ENCODE measurements at places on chromosomes 3 and 15.

- no peak for DNase-seq
Measured at GRCh38 chr3:76400141-76400540, 614.8 kb upstream of the ZNF717 start.

DNA sequence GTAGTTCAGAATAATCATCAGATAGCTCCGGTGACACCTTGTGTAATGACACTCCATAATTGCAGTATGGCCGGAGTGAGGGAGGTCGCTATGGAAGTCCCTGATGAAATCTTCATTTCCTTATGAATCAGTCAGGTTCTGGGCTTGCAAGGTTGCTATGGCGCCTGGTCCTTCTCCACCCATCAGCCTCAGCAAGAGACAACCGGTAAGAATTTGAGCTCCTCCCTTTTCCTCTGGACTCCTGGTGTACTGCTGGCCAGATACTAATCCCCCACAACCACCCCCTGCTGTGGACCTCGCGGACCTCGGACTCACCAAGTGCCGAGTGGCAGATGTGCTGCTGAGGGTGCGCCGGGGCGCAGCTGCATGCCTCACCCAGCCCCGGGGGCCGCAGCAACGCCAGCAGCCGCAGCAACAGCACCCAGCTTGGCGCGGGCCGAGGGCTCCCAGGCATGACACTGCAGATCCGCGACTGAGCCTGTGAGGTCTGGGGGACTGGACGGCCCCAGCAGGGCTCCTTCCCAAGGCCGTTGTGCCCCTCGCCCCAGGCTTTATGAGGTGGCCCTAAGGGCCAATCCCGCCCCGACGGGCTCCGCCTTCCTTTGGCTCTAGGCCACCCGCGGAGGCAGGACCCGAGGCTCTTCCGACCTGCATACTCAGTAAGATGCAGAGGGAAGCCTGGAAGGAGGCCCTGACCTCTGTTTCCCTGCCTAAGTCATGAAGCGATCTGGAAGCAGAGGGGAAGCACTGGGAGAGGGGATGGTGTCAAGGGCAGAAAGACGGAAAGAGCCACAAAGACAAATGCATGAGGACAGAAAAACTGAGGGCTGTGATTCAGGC lies at the start of gene TIMP4:
TSS of gene TIMP4 (minus strand) at position 526 of the 840 bp plus-strand sequence. CDS start at position 454, 72 bp downstream.
- DNase-seq: peak; percentile 37

GRCh38 chr15:57552678-57553334 lies 38.9 kb upstream of the MYZAP start:
- DNase-seq: no peak

- DNase-seq: no peak
Measured at GRCh38 chr3:182027366-182027765, 315.6 kb downstream of the SOX2 start.

GRCh38 chr3:171213907-171214306 lies 187.4 kb upstream of the SLC2A2 start:
- no peak for DNase-seq

GRCh38 chr3:100970477-100970990 lies 22.7 kb downstream of the ABI3BP start:
- no peak for DNase-seq

DNA sequence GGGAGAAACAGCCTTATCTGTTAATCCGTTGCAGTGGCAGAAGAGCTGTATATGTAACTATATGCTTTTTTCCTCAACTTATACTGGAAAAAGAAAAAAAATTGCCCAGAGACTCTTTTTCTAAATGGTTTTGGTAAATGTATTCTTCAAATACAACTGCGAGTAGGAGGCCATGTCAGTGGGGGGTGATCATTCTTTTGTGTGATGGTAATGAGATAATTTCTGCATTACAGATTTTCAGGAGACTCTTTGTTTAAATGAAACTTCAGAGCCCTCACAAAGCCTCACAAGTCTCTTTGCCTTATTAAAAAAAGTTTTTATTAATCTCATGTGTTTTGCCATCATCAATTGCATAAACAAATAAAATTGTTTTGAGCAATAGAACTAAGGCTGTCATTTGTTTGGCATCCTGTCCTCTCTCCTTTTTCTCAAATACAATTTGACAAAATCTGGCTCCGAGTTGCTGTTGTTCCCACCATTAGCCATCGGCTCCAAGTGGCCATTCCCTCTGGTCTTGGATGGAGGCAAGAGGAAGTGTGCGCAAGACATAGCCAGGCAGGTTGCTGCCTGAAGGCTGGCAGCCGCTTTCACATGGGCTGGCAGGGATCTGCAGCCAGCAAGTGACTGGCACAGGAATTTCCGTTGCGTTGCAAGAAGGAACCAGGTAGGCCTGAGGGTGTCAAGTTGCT lies 116.7 kb downstream of the FNDC3B start:
- no peak for DNase-seq

DNA sequence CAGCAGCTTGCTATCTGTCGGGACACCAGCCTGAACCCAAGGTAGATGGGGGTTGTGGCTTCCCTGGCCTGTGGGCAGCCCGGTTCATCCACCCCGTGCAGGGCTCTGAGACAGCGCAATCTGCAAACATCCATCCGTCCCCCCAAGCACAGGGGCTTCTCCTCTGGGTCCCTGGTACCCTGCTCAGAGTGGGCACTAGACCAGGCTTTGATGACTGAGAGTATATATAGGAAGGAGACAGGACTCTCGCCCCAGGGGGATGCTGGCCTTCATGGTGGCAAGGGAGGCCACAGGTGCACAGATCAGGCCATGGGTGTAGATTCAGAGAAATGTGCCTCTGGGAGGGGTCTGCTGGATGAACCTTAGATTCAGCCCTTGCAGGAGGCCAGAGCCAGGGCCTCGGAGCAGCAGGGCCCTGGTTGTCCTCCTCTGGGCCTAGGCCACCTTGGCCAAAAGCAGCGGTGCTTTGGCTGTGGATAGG lies 40.3 kb downstream of the CFAP100 start:
- no peak for DNase-seq

GRCh38 chr3:59426821-59427565 lies 377.2 kb upstream of the CFAP20DC start:
- no peak for DNase-seq

- no peak for DNase-seq
Measured at GRCh38 chr3:169618894-169619792, 44.4 kb downstream of the MECOM start.

- DNase-seq: peak; percentile 83
Measured at GRCh38 chr15:84142888-84143337, 92.7 kb upstream of the GOLGA6L4 start.

DNA sequence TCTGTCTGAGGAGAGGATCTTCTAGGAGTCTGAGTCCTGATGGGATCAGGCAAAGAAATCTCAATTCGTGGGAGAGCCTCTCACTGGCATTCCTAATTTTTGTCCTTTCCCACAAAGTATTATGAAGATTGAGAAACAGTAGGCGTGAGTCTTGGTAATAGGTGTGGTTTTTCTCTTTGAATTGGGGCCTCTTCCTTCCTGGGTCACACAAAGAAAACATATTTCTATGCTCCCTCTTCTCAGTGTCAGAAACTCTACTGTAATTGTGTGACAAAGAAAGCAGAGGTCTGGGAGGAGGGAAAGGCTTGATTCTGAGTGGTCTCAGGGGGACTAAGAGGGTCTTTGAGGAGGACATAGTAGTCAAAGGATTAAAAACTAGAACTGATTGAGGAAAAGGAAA lies 6.0 kb downstream of the GABRR3 start:
- no peak for DNase-seq
